NCI-H2171 (cell line): ENCODE measurements at places on chromosomes 3 and 15.

- DNase-seq: no peak
Measured at GRCh38 chr15:74122403-74123130, 7.8 kb upstream of the ISLR2 start.

- no peak for DNase-seq
Measured at GRCh38 chr3:111418391-111418790, 123.6 kb upstream of the CD96 start.

DNA sequence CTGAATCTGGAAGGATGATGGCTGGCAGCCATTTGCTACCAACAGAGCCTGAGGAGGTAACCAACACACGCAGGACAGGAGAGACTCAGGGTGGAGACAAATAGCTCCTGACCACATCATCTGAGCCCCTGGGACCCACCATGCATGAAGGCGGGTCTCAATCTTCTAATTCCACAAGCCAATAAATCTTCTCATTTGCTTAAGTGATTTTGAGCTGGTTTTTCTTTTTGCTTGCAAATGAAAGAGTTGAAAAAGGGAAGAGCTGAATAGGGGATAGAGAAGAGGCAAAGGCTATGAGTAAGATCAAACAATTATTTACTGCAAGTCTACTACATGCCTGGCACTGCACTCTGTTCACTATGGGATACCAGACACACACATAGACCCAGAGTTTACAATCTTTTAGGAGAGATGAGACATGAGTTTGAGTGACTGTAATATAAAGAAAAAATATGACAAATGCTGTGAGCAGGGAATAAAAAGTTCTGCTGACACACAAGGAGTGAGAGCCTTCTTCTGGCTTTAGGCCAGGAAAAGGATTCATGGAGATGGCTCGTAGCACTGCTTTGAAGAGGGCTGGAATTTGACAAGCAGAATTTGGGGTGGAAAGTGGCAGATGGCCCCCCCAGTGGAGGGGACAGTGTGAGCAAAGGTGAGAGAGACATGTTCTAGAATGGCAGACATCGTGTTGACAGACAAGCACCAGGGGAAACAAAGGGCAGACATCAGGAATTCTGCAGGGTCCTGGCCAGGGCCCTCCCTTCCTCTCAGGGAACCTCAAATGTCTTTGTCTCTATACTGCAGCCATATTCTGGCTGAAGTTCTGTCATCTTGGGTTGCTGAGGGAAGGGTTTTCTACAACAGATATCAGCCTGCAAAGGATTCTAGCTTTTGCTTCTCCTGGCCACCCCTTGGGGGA is 69.8 kb upstream of the WNT5A start:
- DNase-seq: no peak

- no peak for DNase-seq
Measured at GRCh38 chr3:149850787-149851584, 38.0 kb downstream of the RNF13 start.

- DNase-seq: no peak
Measured at GRCh38 chr3:28388978-28389377, 40.4 kb upstream of the AZI2 start.

GRCh38 chr15:43789409-43789808 is 2.7 kb upstream of the SERF2 start:
- no peak for DNase-seq

GRCh38 chr3:27317096-27317495 is 52.1 kb downstream of the NEK10 start:
- DNase-seq: no peak

- no peak for DNase-seq
Measured at GRCh38 chr3:171092467-171092911, 66.0 kb upstream of the SLC2A2 start.

GRCh38 chr15:48313216-48313615 is 18.0 kb upstream of the DUT start:
- DNase-seq: no peak
